Articular chondrocyte of knee joint (primary cell): ENCODE measurements at places on chromosomes 1 and 21. TPM values are rescaled to one million over a fixed set of nuclear protein-coding genes. Genes with fewer than 3 reads are reported as not detected.

NBPF10 gene
- total RNA-seq, result 3.7 and 4.3 TPM in 2 replicates

KCNC4 gene
- 4.7 and 5.5 TPM in 2 replicates for total RNA-seq

SLC26A9 gene
- total RNA-seq, result under 0.01 TPM in 1 of 2 replicates, not detected in the other

DMRTA2 gene
- total RNA-seq, result not detected in 2 replicates

TNNT2 gene
- total RNA-seq, result not detected in 2 replicates

DIO1 gene
- not detected in 2 replicates for total RNA-seq

WNT9A gene
- total RNA-seq, result 0.52 and 0.76 TPM in 2 replicates

CBS gene
- total RNA-seq, result 16.2 and 31.9 TPM in 2 replicates

PRKAA2 gene
- 1.6 and 2.5 TPM in 2 replicates for total RNA-seq
